ENCODE measurements at places on chromosomes 7 and 10.

GRCh38 chr7:1943933-1944618 is 274.0 kb downstream of the ELFN1 start:
- DNase-seq = no peak

DNA sequence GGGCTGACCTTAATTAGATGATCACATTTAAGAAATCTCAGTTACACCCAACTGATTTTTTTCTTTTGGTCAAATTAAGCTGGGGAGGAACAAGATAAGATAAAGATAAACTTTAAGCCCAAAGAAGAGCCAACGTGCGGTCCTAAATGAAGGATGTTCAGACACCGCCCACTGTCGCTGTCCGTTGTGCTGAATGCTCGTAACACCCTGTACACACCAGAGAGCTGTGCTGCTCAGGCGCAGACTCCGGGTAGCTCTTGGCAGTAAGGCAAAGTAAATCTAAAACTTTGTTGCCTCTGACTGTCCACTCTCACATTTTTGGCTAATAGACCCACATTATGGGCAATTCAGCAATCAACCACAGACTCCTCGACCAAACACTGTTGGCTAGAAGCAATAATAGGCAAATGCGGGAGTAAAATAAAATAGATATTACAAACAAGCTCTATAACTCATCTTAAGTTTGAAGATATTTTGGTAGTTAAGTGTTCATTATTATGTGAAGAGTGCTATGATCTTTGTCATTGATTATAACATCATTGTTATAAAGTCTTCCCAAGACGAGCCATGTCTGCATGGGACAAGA is 57.1 kb downstream of the PLPP4 start:
- no peak for DNase-seq

GRCh38 chr7:29243910-29244655 is 49.5 kb downstream of the CHN2 start:
- DNase-seq = no peak

GRCh38 chr10:86105640-86106039 is 261.0 kb downstream of the GRID1 start:
- no peak for DNase-seq

DNA sequence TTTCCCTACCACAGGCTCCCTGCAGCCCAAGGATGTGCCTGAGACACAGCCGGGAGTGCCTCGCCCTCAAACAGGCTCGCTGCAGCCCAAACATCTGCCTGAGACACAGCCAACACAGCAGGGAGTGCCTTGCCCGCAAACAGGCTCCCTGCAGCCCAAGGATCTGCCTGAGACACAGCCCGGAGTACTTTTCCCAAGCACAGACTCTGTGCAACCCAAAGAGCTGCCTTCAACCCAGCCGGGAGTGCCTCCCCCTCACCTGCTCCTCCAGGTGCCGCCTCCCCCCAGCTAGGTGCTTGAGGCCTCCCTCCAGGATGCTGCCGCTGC is 42.9 kb downstream of the ANTXRL start:
- no peak for DNase-seq

DNA sequence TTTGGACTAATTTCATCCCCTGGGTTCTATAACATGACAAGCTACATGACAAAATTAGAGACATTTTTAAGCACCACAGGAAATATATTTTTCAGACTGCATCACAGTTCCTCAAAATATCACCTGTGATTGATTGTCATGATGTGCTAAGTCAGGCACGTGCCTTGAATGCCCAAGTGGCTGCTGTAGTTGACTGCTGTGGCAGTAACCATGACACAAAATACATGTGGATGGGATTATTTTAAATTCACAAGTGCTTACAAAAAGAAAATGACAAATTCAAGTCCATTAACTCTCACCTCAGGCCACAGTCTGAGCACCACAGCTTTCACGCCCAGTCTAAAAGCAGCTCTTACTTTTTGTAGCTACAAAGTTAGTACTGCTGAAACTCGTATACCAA is 45.5 kb downstream of the TNPO3 start:
- no peak for DNase-seq

DNA sequence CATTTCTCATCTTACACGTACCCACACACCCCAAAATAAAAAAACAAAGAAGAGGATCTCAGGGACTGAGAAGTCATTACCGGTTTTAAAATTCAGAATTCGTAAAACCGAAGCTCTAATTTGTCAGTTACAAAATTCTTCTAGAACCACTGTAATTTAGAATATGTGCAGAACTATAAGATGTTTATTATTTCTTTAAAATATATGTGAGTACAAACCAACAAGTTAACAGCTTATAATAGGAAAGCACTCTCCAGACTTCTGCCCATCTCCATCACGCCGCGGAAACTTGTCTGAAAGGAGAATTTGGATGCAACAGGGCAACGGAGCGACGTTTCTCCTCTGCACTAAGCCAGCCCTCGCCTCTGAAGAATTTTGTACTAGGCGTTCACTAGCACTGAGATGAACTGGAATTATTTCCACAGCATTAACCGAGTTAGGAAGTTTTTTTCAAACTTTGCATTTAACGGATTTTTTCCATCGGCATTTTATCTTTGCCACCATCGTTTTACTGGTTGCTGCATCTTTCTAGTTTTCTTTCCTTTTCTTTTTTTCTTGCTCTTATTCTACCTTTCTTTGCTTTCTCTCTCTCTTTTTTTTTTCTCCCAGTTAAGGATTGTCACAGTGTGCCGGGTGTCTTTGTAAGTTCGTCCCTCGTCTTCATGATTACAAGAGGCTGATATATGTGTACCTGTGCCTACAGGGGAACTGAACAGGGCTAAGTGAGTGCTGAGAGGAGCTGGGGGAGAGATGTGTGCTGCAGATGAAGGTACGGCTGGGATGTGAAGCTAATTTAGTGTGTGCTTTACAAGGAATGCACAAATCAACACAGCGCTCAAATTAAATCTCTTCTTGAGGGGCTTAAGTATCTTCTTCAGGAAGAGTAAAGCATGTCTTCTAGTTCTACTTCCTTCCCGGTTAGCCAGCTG is 295.9 kb upstream of the NFE2L3 start:
- DNase-seq = no peak

DNA sequence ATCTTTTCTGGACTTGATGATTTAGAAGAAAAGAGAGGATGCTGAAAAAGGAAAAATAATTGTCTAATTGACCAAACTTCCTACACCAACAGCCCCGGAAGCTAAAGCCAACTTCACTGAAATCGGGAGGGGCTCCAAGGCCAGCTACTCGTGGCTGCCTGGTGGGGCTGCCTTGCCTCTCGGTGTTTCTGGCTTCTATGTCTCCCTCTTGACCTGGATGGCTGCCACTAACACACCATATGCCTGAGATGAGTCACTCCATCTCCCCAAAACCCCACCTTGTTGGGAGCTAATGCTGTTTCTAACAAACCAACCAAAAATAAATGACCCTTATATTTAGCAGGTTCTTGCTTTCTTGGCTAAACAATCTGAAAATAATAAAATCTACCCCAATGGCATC is 87.6 kb upstream of the AFAP1L2 start:
- no peak for DNase-seq

DNA sequence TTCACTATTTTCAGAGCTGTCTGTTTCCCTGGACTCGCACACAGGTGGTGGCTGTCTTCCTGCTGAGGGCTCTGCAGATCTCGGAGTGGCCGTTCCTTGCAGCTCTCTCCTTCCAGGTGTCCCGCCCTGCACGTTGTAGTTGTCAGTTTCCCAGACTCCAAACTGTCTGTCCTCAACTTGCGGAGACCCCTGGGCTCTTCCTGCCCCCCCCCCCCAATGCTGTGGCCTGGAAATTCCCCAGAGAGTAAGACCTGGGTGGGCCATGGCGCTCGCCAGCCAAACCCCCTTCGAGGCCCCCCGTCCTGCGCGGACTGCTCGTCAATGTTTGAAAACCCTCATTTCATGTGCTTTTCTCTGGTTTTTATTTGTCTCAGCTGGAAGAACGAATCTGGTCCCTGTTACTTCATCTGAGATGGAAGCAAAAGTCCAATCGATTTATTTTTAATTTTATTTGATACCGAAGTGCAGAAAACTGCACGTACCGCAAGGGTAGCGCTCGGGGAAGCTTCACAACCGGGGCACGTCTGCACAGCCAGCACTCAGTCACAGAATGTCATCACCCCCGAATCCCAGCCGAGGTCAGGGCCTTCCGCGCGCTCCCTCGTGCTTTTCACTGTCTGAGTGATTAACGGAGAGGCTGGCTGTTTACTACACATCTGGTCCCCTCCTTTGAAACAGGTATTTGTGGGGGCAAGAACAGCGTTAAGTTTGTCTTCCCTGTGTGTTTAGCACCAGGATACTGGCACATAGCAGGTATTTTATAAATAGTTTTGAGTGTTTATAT is 46.4 kb upstream of the NKX6-2 start:
- no peak for DNase-seq

- DNase-seq = no peak
These were observed 165.9 kb downstream of the DNAJB6 start for GRCh38 chr7:157502701-157503111.

DNA sequence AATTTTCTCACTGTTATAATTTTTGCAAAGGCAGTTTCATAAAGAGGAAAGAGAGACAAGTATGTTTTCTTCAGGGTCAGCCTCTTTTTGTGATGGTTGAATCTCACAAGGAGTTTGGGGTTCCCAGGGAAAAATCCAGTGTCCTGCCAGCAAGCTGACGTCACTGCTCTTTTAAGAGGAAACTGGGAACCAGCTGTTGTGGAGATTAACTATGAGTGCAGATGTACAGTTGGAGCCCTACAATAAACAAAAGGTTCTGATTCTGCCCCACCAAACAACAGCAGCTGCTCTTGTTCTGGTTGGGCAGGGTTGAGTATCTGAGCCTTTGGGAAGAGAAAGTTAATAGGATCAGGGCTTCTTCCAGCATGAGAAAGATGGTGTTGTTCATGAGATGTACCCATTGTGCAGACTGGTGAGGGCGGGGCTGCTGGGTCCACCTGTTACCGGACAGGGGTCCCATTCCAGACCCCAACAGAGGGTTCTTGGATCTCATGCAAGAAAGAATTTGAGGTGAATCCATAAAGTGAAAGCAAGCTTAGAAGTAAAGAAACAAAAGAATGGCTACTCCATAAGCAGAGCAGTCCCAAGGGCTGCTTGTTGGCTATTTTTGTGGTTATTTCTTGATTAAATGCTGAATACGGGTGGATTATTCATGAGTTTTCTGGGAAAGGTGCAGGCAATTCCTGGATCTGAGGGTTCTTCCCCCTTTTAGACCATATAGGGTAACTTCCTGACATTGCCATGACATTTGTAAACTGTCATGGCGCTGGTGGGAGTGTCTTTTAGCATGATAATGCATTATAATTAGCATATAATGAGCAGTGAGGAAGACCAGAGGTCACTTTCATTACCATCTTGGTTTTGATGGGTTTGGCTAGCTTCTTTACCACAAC is 12.5 kb downstream of the PRF1 start:
- no peak for DNase-seq

GRCh38 chr7:17046259-17046658 is 164.5 kb upstream of the AGR3 start:
- DNase-seq = no peak

- DNase-seq = no peak
These were observed 155.7 kb downstream of the LCOR start for GRCh38 chr10:96987842-96988175.

DNA sequence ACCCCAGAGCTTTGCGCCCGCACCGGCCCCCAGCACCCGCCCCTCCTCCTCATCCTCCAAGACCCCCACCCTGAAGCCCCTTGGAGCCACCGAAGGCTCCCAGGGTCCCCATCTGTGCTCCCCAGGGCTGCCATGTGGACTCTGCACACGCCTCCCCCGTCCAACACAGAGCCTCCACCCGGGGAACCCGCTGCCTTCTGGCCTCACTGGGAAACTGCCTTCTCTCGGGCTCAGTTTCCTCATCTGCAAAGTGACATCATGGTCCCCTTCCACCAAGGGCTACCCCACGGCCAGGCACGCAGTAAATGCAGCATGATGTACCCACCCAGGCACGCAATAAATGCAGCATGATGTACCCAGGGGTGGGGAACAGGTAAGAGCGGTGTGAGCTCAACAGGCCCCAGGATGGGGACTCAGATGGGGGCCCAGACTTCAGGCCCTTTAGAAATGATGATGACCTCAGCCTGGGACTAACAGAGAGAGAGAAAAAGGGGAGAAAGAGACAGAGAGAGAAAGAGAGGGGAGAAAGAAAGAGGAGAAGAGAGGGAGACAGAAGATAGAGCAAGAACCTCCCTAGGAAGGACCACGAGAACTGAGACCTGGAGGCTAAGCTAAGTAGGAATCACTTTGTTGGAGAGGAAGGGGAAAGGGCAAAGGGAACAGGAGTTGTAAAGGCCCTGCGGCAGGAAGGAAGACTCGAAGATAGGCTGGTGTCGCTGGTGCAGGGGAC is 2.5 kb upstream of the MICALL2 start:
- DNase-seq = no peak

GRCh38 chr7:159147687-159148086 is 3.0 kb upstream of the VIPR2 start:
- no peak for DNase-seq

DNA sequence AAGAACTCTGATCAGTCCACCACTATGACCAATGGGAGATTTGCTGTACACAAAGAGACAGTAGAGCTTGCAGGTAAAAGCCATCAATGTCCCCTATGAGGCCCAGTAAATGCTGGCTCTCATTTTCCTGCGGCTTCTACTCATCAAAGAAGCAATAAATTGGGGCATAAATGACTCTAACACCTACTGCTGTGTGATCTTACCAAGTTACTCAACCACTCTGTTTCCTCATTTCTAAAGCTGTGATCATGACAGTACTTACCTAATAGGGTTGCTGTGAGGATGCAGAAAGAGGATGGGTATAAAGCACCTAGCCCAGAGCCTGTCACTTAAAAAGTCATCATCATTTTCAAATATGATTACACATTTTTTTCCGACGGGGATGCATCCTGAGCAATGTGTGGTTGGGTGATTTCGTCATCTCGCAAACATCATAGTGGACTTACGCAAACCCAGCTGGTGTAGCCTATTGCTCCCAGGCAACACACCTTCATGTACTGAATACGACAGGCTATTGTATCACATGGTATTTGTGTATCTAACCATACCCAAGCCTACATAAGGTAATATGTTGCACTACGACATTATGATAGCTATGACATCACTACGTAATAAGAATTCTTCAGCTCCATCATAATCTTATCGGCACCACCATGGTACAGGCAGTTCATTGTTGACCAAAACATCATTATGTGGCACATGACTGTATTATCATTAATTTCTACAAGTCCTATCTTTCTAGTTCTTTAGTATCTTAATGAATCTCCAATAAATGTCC is 7.1 kb upstream of the MGMT start:
- no peak for DNase-seq

DNA sequence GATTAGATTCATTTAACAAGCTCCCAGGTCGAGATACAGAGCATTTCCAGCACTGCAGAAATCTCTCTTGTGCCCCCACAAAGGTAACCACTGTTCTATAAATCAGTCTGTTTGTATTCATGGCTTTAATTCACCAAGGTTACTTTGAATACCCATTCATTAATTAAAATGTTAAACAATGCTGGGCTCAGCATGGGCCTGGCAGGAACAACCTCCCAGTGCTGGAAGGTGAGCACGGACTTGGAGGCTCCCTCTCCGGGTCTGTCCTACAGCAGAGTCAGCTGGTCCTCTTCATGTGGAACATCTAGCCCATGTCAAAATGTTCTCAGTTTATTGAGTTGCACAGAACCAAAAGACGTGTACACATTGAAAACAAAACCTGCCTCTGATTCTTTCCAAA is 15.6 kb upstream of the EFCAB10 start:
- no peak for DNase-seq

- DNase-seq = no peak
These were observed 18.8 kb upstream of the TBC1D12 start for GRCh38 chr10:94383530-94383929.

GRCh38 chr7:362402-363096 is 72.6 kb downstream of the FOXL3 start:
- no peak for DNase-seq
